ENCODE measurements at places on chromosomes 2 and 18. TPM values are rescaled to one million over a fixed set of nuclear protein-coding genes. Genes with fewer than 3 reads are reported as not detected.
A peak's percentile ranks its signal among the peaks of the same experiment; 100 is the strongest.

DNA sequence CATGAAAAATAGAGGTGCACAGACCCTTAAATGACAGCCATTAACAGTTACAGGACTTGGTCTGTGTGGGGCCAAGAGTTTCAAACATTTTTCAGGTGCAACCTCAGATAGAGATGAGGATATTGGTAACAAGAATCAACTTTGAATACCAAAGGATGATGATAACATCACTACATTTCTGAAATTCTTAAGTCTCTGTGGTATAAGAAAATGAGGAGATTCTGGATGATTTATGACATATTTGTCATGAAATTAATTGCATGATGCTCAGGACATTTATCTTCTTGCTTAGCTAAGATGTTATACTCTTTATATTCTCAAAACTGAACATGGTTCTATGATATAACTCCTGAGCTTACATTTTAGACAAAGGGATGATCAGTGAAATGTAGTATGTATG, 471.8 kb upstream of the CWC22 start:
- no peak for DNase-seq

REG3G gene
- polyA plus RNA-seq = not detected

KATNAL2 gene
- not detected for polyA plus RNA-seq

UGT1A5 gene
- polyA plus RNA-seq = not detected

SP140L gene
- 8.2 TPM for polyA plus RNA-seq

DRC1 gene
- not detected for polyA plus RNA-seq

SPHKAP gene
- 12.5 TPM for polyA plus RNA-seq

- DNase-seq = no peak
Observed at GRCh38 chr2:15735484-15736326, 144.0 kb downstream of the DDX1 start.

DNA sequence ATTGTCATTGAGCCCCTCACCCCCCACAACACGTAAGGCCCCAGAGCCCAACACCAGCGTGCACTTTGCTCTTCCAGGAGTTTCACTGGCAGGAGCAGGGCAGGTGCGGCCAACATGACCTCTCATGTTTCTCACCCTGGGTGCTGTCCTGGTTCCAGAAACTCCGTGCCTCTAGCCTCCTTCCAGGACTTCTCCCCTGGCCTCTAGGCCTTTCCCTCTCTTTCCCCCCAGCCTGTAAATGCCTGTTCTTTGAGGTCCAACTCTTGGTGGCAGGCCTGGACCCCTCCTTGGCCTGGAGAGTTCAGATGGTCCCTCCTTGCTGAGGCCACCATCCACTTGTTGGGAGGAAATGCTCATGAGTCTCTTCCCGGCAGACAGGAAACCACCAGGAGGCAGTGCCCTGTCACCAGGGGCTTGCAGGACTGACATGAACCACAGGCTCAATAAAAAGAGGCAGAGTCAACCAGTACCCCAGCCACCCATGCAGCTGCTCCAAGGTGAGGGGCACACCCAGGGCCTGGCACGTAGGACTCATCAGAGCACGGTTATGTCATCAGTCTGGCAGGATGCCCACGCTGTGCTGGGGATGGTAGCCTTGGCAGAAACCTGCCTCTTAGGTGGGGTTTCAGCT, 1.5 kb downstream of the MALL start:
- no peak for DNase-seq

STARD6 gene
- polyA plus RNA-seq = not detected

NXPH2 gene
- polyA plus RNA-seq = 13.7 TPM

DNA sequence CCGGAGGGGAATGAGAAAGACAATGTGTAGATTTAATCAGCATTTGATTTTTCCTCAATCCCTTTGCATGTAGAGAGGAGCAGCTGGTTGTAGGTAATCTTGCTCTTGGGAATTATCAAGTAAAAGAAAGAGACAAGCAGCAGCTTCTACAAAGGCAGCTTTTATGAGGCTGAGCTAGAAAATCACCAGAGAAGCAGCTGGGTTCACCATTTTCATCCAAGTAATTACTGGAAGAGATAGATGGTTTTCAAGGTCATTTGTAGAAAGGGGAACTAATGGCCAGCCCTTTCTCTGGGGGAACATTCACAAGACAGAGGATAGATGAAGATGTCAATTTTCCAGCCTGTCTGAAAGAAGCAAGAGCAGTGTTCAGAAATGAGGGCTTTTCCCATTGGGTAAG, 113.0 kb downstream of the RND3 start:
- DNase-seq = peak; percentile 55

DNA sequence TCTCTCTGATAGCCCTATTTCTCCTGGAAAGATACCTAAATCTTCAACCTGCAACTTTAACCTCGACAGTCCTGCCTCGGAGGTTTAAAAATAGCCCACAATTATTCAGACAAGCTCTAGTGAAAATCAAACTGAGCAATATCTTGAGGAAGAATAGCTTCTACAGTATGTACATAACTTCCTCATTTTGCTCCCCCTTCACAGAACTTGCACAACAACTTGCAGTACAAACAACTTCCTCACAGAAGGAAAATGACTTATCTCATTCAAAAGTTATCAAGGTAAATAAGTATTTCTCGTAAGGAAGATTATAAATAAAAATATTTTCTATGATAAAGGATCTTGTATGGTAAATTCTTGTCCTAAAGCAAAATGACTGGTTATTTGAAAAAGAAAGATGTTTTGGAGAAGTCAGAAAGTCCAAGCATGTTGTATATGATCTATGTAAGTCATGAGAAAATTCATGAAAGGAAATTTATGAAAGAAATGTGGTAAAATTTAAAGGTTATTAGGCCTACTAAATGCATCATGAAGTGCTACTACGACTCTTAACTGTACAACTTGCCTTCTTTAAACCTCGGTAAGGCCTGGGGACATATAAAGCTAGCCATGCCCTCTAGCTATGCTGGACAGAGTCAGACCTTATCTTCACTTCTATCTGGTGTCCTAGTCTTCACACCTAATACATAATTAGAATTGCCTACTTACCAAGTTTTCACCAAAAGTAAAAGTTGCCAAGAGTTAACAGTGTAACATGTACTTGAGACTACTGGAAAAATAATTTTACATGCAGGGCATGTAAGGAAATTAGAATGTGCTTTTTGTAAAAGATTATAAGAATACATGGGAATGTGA, 394.5 kb downstream of the DLGAP1 start:
- DNase-seq = no peak

ABHD1 gene
- 0.25 TPM for polyA plus RNA-seq

DNA sequence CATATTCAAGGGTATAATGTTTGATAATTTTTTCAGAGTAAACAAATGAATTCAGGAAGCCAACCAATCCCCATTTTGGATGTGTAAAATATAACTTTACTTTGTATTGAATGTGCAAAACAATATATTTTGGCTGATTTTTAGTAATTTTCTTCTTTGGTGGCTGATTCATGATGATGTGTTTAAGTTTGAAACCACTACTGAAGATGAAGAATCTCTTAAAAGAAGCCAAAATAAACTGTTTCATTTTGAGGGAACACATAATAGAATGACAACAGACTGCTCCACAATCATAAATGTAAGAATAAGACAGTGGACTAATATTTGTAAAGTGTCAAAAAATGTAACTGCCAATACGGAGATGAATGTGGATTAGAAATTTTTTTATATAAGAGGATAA, 52.5 kb upstream of the TRIM43 start:
- no peak for DNase-seq

ZNF532 gene
- 73.2 TPM for polyA plus RNA-seq

DNA sequence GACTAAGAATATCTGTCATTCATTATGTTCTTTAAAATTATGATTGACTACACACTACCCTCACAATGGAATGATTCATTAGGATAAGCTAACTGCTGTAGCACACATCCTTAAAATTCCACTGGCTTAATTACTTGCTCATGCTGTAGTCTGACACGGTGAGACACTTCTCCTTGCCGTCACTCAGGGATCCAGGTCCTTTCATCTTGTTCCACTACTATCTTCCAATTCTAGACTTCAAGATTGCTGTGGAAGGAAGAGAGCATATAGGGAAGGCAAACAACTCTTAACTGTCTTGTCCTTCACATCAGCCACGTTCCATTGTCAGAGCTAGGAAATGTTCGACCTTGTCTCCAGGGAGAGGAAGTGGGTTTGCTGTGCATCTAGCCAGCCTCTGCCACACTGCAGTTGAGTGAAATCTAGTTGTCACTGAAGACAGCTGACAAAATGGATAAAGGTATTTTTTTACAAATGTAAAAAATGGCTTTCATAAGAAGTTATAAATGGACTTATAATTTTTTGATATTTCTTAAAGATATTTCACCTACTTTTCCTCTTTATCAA, 30.1 kb downstream of the GREB1L start:
- DNase-seq = no peak

- DNase-seq = no peak
Observed at GRCh38 chr2:758073-758820, 81.0 kb upstream of the TMEM18 start.
